ENCODE measurements at places on chromosomes 2 and 18.
A peak's percentile ranks its signal among the peaks of the same experiment; 100 is the strongest.

GRCh38 chr2:151996243-151997003, 102.4 kb downstream of the CACNB4 start:
- no peak for DNase-seq

GRCh38 chr18:63683152-63683551, 19.6 kb upstream of the SERPINB11 start:
- no peak for DNase-seq

DNA sequence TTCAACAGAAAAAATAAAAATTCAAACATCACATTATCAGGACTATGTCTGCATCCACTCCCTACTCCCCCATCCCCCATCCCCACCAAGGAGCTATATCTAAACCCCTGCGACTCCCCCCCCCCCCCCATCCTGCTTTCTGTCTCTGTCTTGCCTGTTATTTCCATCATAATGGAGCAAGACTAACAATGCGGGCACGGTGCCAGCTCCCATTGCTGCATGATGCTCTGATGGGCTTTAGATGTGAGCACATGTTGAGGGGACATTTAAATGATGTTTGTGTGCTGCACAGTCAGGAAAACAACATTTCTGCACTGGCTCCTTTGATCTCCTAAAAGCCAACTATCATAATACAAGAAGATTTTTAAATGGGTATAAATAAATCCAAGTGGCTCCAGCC, 644.2 kb upstream of the SETBP1 start:
- no peak for DNase-seq

- no peak for DNase-seq
Measured at GRCh38 chr2:127455566-127456493, 37.6 kb downstream of the PROC start.

- DNase-seq: no peak
Measured at GRCh38 chr2:50645346-50645745, 386.6 kb downstream of the NRXN1 start.

- DNase-seq: no peak
Measured at GRCh38 chr2:25279091-25279651, 62.6 kb downstream of the DNMT3A start.

DNA sequence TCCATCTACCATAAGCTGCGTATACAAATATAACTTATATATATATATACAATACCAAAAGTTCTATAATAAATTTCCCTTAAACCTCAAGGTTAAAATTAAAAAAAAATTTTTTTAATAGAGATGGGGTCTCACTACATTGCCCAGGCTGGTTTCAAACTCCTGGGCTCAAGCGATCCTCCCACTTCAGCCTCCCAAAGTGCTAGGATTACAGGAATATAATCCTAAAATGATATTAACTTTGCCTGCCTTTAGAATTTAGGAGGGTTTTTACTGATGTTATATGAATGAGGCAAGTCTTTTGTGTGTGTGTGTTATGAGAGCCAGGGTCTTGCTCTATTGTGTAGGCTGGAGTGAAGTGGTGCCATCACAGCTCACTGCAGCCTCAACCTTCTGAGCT, 49.2 kb downstream of the HNRNPLL start:
- no peak for DNase-seq

- no peak for DNase-seq
Measured at GRCh38 chr2:205982776-205983327, 103.1 kb downstream of the INO80D start.

GRCh38 chr18:9323750-9324445, 10.7 kb upstream of the TWSG1 start:
- peak; percentile 20 for DNase-seq

- no peak for DNase-seq
Measured at GRCh38 chr2:181656450-181657291, at the start of gene CERKL. Gene CERKL (minus strand): TSS chr2:181657105. CDS start chr2:181657006, 99 bp downstream.

DNA sequence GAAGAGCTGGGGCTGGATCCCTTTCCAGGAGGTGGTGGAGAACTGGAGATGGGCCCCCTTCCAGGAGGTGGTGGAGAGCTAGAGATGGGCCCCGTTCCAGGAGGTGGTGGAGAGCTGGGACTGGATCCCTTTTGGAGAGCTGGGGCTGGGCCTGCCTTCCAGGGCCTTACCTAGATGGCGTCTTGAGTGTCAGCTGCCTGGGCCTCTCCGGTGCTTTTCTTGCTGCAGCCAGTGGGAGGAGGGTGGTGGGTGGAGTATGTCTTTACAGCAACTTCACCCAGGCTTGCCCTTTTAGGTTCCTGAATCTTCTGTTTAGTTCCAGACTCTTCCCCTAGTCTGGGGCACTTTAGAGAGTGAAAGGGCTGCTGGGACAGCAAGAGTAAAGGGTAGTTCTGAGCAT, 19.1 kb upstream of the TXNDC2 start:
- no peak for DNase-seq

DNA sequence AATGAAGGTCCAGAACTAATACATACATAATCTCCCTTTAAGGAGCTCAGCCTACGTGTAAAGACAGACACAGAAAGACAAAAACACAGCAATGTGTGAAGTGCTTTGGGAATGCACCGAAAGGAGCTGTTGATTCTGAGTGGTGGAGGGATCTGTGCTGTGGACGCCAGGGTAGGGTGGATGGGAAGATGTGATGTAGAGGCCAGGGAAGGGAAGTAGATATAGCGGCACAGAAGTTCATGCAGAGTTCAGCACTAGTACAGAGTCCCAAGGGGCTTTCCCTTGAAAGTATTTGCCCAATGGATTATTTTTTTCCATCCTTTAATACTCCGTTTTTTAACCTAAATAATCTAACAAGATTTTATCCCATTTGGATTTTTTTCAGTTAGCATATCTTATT, 32.1 kb upstream of the DOCK10 start:
- DNase-seq: no peak

- DNase-seq: no peak
Measured at GRCh38 chr2:30262716-30263309, 31.5 kb downstream of the LBH start.

DNA sequence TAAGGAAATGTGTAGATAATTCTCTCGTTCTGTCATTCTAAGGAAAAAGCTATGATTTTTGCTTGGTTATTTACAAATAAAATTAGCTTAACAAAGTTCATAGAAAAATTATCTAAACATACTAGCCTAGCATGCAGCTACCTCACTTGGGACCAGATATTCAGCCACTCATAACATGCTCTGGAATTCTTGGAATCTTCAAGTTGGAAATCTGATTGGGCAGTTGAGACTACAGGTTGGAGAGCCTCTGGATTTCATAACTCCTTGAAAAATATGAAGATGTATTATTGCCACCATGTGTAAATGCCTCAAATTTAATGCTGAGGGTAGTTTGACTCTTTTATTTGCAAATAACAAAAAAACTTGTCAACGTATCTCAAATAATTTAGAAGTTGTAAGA, 132.2 kb upstream of the GULP1 start:
- no peak for DNase-seq

All from D721Med (cell line).